ENCODE measurements at places on chromosomes 6 and 20.

DNA sequence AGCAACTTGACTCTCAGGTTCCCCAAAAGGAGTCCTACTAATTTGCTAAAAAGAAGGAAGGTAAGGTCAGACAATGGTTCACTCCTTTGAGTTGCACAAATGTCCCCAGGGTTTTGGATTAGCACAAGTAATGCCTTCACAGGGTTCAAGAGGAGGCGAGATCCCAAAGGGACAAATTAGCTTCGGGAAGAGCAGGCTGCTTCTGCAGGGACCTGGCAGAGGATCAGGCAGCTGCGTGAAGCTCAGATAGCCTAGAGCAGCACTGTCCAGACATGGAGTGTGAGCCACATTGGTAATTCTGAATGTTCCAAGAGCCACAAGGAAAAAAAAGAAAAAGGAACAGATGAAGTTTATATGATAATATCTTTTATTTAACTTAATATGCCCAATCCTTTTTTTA is 115.4 kb downstream of the CFAP61 start:
- no peak for DNase-seq

GRCh38 chr6:31907158-31907813 is 5.4 kb upstream of the ZBTB12 start:
- DNase-seq, result no peak

DNA sequence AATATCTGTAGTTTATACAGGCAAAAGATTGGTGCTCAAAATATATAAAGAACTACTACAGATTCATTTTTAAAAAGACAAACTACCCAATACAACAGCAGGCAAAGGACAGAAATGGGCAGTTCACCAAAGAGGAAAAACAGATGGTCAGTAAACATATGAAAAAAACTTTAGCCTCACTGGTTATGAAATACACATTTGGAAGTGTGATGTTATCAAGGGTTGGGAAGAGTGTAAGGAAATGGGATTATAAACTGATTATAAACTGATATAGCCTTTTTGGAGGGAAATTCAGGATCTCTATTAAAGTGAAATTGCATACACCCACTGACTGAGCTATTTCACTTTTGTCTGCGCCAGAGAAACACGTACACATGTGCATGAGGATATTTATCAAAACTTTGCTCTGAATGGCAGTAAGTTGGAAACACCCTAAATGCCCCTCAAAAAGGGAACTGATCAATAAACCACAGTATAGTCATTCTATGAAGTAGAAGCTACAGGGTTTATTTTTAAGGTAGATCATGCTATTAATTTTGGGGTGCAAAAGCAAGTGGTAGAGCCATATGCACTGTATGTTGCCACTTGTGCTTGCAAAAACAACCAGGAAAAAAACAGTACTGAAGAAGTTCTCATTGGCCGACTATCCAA is 32.2 kb upstream of the ARFGEF2 start:
- DNase-seq, result no peak

GRCh38 chr20:10131732-10132345 is 86.8 kb upstream of the SNAP25 start:
- no peak for DNase-seq

DNA sequence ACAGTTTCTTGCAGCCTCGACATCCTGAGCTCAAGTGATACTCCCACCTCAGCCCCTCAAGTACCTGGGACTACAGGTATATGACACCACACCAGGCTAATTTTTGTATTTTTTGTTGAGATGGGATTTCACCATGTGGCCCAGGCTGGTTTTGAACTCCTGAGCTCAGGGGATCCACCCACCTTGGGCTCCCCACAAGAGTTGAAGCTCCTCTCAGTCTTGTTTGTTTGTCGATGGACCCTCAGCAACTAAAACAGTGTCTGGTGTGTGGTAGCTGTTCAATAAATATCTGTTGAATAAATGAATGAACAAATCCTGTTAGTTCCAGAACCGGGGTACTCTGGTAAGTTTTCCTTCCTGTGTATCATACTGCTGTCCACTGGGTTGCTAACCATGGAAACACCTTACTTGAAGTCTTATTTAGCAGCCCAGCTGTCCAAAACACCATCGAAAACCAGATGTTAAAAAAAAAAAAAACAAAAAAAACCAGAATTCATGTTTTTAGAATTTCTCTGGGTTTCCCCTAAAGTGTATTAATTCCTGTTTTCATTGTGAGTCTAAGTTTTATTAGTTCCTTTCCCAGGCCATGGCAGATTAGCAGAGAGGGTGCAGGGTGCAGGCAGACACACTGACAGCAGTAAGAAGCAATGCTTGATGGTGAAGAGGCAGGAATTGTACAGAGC is 7.8 kb upstream of the EZR start:
- DNase-seq, result no peak

DNA sequence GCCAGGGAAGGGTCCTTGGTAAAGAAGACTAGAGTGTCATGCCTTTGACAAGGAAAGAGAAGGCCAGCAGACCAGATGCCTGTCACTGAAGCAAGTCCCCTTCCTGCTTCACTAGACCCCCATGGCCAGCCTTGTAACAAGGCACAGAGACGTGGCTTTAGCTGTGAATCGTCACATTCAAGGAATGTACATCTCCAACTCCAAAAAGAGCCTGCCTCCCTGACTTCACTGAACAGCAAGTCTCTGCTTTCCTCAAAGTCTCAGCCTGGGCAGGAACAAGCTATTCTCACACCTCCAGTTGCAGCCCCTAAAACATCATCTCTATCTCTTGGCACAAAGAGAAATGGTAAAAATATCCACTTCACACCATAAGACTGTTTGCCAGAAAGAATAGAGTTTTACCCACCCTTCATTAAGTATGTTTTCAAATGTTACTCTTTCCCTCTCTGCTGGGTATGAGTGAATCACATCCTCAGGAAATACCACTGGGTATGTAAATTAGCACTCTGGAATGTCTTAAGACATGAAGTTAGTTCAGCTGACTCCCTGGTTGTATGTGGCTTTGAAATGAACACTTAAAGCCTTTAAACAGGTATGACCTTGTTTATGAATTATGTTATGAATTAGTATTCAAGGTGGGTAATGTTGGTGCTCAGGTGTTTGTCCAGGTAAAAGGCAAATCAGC is 46.4 kb upstream of the NT5E start:
- no peak for DNase-seq

GRCh38 chr6:159788276-159788675 is 1.1 kb downstream of the TCP1 start:
- DNase-seq, result no peak

- no peak for DNase-seq
Observed at GRCh38 chr6:130159956-130160355, 62.8 kb downstream of the SAMD3 start.

DNA sequence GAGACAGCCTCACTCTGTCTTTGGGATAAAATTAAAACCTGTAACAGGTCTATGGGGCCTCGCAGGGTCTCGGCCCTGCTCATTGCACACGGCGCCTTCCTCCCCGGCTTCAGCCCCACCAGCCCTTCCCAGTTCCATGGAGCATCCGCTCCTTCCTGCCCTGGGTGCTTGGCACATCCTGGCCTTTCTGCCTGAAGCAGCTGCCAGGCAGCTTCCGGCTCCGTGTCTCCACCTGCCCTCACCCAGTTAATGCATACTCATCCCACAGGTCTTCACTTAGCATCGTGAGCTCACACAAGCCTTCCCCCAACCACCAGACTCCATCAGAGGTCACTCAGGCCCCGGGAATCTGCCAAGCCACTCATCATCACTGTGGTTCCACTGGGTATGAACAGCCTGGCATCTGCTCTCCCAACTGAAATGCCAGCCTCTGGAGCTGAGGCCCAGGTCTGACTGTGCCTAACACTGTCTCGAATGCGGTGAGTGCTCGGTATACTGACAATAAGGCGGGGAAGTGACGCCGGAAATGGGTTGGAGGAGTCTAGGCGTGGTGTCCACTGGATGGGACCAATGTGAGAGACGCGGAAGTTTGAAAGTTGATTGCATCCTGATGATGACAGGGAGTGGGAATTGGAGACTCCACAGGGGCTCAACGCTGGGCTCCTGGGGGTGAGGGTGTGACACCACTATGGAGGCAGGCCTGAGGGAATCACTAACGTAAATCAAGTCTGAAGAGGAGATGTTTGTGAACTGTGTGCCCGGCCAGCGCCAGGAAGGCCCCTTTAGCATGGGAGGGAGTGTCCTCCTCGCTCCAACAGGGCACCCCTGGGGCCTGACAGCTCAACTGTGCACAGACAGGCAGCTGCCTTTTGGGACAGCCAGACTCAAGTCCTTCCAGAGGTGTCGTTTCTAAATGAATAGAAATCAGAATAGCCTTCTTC is 245.8 kb downstream of the TTLL2 start:
- DNase-seq, result no peak

DNA sequence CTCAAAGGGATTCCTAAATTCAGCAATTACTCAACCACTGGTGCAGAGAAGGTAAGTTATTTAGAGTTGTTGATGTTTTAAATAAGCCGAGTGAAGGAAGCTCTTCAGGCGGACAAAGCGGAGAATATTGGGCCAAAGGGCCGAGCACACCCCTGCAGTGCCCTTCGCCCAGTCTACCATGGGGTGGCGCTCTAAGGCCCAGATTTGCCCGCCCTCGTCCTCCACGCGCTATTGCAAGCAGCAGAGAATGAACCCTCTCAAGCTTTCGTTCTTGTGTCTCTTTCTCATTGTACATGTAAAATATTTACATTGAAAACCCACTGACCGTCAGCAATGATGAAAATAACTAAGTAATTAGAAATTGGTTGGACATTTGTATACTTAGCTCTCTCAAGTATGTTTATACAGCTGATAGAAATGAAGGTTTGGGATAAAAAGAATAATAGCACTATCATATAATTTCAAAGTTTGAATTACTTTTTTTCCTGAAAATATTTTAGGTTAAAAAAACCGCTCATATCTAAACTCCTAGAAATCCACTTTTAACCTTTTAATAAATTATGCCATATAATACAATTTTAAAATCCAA is 195.0 kb upstream of the CEP162 start:
- no peak for DNase-seq

GRCh38 chr6:148392671-148393070 is 50.0 kb downstream of the SASH1 start:
- no peak for DNase-seq

DNA sequence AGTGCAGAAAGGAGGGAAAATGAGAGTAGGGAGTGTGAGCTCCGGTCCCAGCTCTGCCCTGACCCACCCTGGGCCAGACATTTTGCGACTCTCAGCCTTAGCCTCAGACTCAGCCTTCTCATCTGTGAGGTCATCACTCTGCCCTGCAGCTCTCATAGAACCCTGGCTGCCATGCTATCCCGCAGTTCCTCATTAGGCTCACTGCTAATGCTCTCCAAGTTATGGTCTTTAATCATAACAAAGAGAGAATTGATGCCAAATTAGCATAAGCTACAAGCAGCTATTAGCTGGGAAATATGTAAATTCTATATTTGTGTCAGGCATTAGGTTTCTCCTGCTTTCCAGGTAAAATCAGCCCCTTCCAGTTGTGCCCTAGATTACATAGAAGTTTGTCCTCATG is 46.5 kb upstream of the MLN start:
- DNase-seq, result no peak

GRCh38 chr20:34980543-34981233 is 25.0 kb downstream of the MYH7B start:
- peak; percentile 86 for DNase-seq

- no peak for DNase-seq
Observed at GRCh38 chr6:169342710-169343109, 89.1 kb upstream of the THBS2 start.

DNA sequence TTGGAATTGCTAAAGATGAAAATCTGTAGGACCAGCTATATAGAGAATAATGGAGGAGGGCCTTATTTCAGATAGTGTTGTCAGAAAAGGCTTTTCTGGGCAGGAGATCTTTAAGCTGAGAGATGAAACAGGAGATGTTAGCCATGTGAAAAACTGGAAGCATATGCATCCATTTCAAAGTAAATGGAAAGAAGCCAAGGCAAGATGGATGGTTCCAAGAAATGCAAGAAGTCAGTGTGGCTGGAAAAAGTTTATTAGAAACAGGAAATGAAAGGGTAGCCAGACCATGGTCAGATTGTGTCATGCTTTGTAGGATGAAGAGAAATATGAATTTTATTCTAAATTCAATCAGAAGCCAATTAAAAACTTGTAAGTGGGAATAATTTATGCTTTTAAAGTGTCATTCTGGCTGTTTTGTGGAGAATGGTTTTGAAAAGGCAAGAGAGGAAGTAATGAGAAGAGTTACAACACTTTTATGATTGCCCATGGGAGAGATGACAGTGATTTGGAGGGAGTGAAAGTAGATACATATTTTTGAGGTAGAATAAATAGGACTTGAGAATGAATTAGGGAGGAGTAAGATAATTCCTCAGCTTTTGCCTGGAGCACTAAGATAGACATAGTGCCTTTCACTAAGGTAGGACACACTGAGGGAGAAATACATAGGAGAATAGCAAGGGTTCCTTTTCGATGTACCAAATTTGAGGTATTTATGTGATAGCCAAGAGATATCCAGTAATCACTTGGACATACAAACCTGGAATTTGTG is 620.1 kb downstream of the HTR1B start:
- DNase-seq, result no peak

Data from D721Med (cell line).